ENCODE measurements at places on chromosomes 16 and 17.
A peak's percentile ranks its signal among the peaks of the same experiment; 100 is the strongest.

DNA sequence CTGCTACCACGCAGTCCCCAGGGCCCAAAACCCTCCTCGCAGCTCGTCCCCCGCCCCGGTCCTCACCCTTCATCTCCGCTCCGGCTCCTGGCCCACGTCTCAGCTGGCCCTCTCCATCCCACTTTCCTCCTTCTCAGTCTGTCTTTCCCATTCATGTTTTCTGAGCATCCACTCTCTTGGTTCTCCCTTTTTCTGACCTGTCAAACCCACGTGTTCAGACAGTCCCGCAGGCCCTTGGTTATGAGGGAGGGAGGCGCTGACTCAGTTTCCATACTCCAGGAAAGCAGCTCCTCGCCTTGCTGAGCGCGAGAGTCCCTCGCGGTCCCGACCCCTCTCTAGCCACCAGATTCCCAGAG lies 392 bp upstream of the HID1 start:
- no peak for DNase-seq

- DNase-seq, result no peak
Measured at GRCh38 chr17:4870855-4871254, 28.5 kb upstream of the C17orf107 start.

DNA sequence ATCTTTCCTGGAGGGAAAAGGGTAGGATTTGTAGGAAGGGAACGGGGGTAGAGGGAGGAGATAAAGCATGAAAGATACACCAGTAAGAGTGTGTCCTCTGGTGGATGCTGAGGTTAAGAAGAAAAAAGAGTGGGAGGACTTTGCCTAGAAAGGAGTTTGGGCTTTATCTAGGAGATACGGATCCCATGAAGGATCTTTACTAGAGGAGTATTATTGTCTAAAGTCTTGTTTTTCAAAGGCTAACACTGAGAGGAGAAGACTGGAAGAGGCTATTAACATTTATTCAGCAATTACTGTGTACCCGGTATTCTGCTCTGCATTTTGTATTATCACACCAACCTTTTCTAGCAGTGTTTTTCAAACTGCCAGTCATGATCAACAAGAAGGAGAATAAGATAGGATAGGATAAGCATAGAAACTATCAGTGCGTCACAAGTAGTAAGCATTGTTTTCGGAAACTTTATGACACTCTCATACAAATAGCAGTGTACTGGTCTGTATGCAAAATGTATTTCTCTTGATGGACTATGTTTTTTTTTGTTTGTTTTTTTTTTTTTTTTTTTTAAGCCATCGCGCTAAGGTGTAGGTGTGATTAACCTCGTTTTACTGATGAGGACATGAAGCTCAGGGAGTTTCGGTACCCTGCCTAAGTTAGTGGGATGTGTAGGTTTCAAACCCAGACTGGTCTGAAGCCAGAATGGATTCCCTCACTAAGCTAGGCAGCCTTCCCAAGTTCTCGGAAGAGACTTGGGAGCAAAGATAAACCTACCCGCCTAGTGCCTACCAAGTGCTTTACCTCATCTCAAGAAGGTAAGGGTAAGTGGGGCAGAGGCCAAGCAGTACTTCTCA lies 1.3 kb upstream of the SP2 start:
- DNase-seq, result no peak

GRCh38 chr16:78896280-78896679 lies 704.3 kb downstream of the MAF start:
- no peak for DNase-seq

DNA sequence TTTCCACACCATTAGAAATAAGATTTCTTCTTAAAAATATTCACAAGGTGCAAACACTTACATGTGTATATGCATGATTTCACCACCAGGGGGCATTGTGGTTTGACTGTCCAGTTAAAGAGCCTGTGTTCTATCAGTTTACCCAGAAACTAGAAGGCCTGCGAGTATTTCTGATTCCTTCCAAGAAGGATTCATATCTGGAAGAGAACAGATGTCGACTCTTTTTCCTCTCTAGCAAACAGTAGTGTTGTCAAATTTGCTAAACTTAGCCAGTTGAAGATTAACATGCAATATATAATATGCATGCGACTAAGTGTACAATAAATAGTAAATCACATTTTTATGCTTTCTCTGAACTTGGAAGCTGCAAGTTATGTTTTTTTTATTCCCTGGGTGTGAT lies 404.1 kb downstream of the WWOX start:
- peak; percentile 23 for DNase-seq

DNA sequence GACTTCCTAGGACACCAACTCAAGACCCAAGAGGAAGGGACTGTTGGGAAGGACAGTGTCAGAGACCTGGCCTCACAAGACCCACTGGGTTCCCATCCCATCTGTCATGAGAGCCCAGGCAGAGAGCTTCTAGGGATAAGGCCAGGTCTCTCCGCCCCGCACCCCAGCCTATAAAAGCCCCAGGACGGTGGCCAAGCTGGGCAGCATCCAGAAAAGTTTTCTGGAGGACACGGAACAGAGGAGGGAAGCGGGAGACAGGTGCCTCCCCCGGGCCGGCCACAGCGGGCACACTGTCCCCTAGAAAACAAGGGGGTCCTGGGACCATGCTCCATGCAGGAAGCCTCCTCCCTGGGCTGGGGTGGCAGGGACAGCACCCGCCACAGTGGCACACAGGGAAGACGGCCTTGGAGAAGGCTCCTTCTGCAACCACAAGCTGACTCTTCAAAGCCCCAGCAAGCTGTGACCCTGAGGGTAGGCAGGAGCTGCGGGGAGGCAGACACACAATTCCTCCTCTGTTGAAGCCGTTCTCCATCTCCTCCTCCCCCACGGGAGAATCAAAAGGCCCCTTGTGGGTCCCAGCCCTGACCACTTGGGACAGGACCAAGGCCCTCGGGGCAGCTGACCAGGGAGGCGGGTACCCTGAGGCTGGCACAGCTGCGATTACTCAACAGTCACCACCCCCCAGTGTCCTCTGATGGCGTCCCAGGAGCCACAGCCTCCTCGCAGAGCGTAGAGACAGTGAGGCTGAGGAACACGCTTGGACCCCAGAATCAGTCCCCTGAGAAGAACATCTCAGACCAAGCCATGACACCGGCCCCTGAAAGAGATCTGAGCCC lies 26.1 kb downstream of the TRPV3 start:
- no peak for DNase-seq

DNA sequence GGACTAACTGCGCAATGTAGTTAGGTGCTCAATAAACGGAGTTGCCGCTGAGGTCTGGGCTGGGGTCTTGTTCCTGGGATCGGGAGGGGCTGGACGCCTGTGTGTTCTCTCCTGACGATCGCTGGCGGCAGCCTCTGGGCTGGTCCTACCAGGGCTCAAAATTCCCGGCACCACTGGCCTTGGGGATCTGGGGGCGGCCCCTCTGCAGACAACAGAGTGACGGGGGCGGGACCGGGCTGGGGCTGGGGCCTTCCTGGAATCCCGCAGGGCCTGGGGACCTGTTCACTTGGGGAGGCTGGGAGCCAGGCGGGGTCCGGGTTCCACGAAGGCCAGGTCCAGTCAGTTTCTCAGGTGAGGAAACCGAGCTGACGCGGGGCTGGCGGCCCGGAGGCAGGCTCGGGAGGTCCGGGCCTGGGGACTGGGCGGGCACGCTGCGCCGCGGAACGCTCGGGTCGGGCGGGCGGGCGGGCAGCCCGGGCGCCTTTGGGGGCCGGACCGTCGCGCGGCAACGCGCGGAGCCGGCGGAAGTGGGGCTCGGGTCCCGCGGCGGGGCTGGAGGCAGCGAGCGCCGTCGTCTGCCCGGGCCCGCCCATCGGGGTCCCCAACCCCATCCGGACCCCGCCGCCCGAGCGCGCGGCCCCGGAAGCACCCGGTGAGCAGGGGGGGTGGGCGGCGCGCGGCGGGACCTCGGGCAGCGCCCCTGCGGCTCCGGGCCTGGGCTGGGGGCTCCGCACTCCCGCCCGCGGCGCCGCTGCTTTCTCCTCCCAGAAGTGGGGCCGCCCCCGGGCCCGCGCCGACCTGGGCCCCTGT lies at the start of gene PIGQ:
Gene PIGQ (plus strand): TSS at position 524 of the 810 bp plus-strand sequence. CDS start 4,107 bp downstream, outside the sequence.
- no peak for DNase-seq

DNA sequence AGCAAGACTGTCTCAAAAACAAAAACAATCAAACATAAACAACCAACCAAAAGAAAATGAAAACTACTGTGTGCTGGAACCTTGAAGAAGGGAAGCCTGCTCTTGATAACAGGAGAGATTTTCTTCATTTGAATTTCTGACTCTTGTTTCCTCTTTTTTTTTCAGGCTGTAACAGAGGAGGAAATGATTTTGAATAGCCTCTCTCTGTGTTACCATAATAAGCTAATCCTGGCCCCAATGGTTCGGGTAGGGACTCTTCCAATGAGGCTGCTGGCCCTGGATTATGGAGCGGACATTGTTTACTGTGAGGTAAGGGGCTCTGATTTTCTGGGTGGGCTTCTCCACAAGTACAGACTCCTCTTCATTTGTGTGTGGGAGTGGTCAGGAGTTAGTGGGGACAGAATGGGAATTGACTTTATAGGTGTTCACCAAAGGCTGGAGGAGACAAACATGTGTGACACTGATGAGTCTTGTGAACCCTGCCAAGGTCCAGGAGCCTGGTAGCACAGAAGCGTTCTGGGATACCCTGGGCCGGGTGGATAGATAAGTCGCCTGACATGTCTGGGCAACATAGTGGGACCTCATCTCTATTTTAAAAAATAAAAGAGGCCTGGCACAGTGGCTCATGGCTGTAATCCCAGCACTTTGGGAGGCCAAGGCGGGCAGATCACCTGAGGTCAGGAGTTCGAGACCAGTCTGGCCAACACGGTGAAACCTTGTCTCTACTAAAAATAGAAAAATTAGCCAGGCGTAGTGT lies 14.9 kb downstream of the DUS2 start:
- no peak for DNase-seq

GRCh38 chr17:81962499-81963441 lies 1.8 kb upstream of the NOTUM start:
- DNase-seq, result no peak

DNA sequence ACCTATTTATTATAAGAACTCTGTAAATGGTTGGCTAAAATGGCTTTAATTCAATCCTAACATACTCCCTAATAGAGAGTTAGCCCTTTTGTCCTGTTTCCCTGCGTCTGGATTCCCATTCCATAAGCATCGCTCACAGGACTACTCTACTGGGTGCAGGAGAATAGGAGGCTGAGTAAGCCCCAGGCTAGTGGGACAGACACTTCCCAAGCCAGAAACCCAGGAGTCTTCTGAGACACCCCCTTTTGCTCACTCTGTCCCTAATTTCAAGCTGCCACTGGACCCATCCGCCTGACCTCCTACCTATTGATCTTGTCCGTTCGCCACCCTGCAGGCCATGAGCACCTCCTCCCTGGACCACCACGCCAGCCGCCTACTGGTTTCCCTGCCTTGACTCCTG lies 16.7 kb upstream of the TOB1 start:
- no peak for DNase-seq

DNA sequence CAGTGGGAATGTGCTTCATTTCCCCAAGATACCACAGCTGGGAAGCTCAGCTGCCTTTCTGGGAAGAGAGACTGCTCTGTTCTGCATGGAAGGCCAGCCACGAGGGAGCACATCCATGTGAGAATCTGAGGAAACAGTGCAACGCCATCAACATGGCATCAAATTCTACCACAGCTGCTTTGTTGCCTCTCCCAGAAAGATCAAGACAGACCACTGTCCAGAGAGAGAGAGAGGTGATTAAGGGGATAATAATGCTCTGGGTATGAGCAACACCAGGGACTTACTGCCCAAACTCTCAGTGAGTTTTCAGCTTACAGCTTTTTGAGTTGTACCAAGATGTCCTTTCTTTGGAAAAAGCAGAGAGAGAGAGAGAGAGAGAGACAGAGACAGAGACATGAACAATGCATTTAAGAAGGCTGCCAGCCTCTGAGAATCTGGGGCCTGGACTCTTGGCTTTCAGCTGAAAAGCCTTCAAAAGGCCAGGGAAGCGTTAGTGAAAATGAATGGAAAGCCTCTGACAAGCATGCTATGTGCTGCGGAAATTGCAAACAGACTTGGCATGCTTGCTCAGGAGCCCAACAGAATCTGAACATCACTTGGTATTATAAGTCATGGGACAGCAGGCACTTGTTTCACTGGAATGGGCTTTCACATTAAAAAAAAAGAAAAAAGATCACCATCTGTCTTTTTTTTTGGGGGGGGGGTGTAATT lies 223.1 kb downstream of the MAP2K6 start:
- no peak for DNase-seq

DNA sequence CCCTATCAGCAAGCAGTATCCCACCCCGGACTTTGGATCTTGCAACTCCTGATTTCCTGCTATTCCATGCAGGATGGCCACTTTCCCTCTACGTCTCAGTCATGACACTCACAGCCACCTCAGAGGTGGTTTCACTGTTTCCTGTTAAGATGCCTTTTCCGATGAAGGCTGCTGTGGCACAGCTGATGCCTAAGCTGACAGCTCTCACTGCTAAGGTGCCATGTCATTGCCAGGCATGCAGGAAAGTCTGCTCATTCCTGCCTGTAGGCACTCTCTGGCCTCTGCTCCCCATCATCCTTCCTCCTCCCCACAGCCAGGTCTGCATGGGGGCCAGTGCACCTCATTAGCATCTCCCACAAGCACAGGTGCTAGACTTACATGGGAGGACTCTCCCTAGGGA lies 173.0 kb downstream of the CBLN1 start:
- DNase-seq, result no peak

DNA sequence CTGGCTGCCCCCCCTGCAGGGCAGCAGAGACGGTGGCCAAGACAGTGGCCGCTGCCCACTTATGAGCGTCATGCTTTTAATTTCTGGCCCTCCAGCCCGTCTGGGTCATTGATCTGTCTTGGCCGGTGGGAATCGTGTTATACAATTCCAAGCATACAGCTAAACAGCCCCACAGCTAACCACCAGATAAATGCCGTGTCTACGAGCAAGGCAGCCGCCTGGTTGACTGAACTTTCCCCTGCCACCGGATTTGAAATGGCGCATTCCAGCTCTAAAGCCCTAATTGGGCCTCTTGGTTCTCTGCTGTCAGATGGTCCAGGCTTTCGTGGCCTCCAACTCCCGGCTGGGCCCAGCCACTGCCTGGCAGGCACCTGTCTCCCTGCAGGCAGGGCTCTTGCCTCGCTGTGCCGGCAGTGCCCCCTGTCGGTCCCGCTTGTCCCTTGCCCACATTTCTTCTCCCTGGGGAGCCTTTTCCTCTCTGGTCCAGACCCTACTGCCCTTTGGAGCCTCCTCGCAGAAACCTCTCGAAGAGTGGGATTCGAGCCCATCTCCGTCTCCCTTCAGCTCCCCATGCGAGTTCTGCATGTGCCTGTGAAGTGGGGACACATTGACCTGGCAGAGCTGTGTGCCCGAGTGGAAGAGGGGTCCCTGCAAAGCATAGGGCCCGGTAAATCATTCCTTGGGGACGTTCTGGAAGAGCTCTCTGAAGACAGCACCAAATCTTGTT lies 1.8 kb upstream of the RBFOX3 start:
- peak; percentile 87 for DNase-seq

GRCh38 chr16:50838165-50838564 lies 96.3 kb downstream of the CYLD start:
- no peak for DNase-seq

GRCh38 chr16:83996481-83997252 lies 28.6 kb downstream of the NECAB2 start:
- no peak for DNase-seq
